NCI-H774 (cell line): ENCODE measurements at places on chromosomes 4 and X.

- DNase-seq = no peak
Observed at GRCh38 chrX:41118156-41118555, 32.9 kb downstream of the USP9X start.

- no peak for DNase-seq
Observed at GRCh38 chrX:37676811-37677210, 8.8 kb upstream of the XK start.

DNA sequence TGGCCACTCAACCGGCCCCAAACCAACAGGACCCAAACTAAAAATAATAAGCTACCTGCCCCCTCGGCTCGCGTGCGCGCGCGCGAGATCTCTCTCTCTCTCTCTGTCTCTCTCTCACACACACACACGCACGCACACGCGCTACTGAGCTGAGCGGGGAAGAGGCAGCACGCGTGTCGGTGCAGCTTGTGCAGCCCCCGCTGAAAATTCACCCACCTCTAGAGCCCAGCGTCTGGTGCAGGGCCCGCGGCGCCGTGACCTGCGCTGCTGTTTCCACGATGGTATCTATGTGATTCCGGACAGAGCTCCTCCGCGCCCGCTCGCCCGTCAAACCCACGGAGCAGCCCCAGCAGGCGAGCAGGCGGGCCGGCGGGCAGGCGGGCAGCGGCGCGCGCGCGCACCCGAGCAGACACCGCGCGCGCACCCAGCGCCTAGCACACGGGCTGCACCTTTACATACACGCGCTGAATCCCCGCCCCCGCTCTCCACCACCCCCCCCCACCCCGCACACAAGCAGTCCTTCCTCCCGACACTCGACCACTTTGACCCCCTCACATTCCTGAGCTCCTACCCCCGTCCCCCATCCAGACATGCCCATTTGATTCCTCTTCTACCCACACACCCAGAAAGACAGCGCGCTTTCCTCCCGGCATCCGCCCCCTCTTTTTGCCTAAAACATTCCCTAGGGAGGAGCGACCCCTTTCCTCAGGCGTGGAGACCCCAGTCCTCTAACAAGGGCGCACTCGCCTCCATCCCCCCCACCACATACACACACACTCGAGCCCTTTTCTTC lies 1.0 kb downstream of the SLITRK4 start:
- DNase-seq = no peak

DNA sequence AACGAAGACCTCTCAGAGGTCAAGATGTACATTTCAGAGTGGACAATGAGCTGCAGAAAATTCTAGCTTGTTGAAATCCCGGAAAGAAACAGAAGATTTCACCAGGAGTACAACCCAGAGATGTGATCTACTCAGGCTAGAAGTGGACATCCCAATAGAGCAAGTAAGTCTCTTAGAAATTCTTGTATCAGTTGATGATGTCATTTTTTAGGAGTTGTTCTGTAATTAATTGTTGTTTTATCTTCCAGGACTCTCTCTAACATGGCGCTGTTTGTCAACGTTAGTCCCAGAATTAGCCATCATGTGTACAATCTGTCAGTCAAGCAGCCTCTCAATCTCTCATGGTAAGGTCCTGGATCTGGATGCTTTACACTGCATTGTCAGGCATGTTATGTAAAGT lies 174.4 kb downstream of the GRIA3 start:
- DNase-seq = no peak

GRCh38 chr4:101156619-101157310 lies 190.6 kb downstream of the PPP3CA start:
- no peak for DNase-seq

DNA sequence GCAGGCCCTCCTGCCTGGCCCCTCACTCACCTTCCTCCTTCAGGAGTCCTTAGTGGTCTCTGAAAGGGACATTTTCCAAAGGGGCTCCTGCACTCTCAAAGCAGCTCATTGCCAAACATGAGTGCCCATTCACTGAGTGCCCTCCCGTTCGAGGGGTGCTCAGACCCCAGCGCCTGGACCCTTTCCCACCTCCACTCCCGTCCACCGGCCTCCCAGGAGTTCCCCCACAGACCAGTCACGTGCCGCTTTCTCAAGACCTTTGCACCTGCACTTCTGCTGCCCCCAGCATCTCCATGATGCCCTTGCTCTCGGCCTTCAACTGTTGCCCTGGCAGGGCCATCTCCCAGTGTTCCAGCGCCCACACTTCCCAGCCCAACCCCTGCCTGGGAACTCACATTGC lies 89.5 kb downstream of the ADRA2C start:
- no peak for DNase-seq

DNA sequence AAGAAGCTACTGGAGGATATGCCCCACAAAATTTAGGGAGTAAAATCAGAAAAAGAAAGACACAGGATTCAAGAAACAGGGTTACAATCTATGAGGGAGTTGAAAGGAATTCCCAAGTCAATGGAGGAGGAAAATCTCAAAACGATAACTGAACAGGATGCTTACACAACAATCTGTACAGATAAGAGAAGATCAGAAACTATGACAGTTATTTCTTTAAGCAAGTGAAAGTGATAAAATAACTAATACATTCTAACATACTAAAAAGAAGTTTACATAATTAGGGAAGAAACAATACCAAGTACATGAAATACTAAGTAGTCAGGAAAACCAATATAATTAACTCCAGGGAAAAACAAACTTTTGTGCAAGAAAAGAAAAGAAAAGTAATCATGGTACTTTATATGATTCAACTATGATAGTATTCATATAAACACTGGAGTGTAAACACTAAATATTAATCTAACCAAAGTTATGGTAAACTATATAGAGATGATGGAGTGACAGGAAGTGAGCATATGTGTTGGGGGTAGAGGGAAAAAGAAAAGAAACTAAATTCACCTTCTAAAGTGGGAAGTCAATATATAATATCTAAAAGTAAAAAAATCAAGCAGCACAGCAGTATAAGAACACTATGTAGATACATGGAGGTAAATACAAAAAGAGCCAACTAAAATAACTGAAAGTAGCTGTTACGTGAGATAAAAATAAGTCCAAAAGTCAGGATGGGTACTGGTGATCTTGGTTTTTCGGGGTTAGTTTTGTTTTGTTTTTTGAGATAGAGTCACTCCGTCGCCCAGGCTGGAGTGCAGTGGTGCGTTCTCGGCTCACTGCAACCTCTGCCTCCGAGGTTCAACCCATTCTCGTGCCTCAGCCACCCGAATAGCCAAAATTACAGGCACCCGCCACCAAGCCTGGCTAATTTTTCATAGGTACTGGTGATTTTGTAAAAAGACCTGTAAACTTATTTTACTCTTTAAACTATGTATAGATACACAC lies 99.3 kb downstream of the TEX11 start:
- DNase-seq = no peak

- no peak for DNase-seq
Observed at GRCh38 chr4:135838889-135839288, 1637.3 kb upstream of the PABPC4L start.

GRCh38 chr4:24763631-24764297 lies 31.6 kb upstream of the SOD3 start:
- DNase-seq = no peak

- no peak for DNase-seq
Observed at GRCh38 chrX:120677004-120677652, 47.3 kb upstream of the C1GALT1C1 start.

- DNase-seq = peak; percentile 3
Observed at GRCh38 chr4:157300701-157301100, 80.2 kb downstream of the GRIA2 start.

DNA sequence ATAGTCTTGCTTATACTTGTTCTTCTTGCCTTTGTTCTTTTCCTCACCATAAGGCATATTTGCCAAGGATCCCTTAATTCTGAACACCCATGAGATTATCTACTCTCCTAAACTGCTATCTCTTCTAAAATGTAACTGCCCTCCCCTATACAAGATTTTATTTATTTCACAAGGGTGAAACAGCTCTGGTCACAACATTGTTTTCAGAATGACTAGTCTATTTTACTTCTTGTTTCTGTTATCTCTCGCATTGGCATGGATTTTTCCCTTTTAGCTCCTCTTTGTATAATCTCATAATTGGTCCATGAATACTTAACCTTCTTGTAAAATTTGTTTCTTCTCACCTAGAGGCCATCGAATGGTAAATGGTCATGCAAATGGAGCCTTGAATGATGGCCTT lies 17.2 kb upstream of the COL25A1 start:
- DNase-seq = no peak

DNA sequence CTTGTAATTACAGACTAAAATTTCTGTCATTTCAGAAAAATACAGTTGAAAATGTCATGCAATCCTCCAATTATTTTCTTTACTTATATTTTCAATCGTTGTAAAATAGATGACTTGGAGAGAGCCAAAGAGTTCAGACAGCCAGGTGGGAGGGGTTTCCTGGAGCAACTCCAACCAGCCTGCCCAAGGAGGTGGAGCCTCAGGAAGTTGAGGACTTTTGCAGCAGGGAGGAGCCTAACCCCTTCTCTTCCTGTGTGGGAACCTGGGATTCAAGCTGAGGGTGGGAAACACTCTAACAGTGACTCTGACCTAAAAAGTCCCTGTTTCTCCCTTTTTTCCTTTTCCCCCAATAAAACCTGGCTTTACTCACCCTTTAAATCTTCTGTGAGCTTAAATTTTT lies 72.2 kb upstream of the GABRG1 start:
- DNase-seq = no peak

DNA sequence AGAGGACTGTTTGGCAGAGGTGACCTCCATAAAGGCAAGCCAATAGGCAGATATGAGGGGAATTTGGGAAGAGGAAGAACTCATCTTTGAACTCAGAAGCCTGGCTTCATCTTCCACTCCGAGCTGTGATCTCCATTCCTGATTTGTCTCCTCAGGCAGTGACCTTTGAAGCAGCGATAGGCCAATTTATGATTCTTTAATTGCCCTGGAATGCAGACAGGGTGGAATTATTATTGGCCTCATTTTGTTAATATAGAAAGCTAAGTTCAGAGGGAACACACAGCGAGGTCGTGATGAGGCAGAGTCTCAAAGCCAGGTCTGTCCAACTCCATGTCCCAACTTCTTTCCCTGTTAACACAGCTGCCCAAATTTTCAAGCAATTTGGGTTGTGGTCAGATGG lies 16.9 kb downstream of the RTL5 start:
- no peak for DNase-seq

GRCh38 chr4:169397762-169398161 lies 127.0 kb upstream of the SH3RF1 start:
- DNase-seq = no peak

DNA sequence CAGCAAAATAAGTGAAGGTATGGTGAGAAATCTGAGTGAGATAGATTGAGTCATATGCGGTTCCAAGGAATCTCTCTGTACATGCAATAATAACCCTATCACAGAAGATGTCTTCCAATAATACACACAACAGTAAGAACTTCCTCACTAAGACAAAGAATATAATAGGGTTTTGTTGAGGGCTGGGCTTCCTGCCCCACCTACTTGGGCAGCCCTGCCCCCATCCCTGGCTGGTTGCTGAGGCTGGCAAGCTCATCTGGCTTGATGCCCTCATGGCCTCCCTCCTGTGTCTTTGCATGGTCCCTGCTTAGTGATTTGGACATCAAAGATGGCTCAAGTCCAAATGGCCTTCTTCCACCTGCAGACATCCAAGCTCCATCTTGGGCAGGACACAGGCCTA lies 2.7 kb downstream of the GEMIN8 start:
- no peak for DNase-seq

GRCh38 chr4:180932370-180933001 lies 1310.7 kb upstream of the TENM3 start:
- DNase-seq = no peak

- DNase-seq = no peak
Observed at GRCh38 chr4:153143527-153144348, 60.5 kb upstream of the TRIM2 start.

- no peak for DNase-seq
Observed at GRCh38 chrX:154348114-154348531, 26.3 kb downstream of the FLNA start.

DNA sequence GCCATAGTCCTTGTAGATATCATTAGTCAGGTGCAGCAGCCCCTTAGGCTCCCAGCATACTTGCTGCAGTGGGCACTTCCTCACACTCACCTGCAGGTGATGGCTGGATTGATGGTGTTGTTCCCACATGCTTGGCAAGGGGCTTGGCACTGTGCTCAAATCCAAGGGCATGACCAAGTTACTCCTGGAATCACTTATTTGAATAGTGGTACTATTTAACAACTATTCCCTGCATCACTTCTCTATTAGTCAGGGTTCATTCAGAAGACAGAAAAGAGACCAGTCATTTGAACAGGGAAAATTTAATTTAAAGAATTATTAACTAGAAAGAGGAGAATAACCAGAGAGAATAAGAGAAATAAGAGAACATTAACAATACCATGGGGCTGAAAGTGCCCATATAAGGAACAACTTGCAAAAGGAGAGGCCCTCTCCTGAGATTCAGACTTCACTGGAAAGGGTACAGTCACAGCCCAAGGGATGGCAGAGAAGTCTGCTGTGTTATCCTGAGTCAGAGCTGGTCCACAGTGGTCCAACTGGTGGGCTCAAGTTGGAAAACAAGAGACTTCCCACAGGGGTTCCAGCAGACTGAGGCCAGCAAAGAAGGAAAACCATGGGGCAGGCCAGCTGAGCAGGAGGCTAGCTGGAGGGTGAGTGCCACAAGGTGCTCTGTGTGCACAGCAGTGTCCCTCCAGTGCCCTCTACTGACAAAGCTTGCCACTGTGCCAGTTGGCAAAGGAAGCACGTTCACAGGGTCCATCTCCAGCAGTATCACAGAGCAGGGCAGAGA lies 9.8 kb downstream of the SPP1 start:
- peak; percentile 23 for DNase-seq

DNA sequence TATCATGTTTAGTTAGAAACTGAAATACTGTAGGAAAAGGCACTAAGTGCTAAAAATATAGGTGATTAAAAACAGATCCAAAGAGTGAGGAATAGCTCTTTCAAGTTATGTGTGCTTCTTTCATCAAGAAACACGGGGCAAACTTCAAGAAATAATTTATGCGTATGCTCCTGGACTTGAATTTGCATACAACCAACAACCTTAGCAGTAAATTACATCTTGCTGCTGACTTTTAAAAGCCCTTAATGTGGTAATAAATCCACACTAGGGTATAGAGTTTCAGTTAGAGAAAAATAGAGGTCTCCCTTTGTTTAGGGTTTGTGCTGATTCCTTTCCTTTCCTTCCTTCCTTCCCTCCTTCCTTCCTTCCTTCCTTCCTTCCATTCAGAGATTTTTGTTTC lies 94.5 kb upstream of the GC start:
- no peak for DNase-seq

GRCh38 chr4:139184129-139184528 lies 7.1 kb upstream of the ELF2 start:
- DNase-seq = no peak

DNA sequence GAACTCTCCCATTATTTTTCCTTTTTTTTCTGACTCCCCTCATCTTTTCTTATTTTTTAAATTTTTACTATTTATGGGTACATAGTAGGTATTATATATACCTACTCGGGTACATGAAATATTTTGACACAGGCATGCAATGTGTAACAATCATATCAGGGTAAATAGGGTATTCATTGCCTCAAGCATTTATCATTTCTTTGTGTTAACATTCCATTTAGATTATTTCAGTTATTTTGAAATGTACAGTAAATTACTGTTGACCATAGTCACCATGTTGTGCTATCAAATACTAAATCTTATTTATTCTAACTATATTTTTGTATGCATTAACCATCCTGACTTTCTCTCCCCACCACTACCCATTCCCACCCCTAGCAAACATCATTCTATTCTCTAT lies 33.8 kb upstream of the SLIT2 start:
- no peak for DNase-seq
